ENCODE measurements at places on chromosomes 1 and 21. TPM values are rescaled to one million over a fixed set of nuclear protein-coding genes. Genes with fewer than 3 reads are reported as not detected.

The OR2L3 gene
- not detected for total RNA-seq

The SMIM34 gene
- total RNA-seq = not detected

The GBP6 gene
- 0.18 TPM for total RNA-seq

DNA sequence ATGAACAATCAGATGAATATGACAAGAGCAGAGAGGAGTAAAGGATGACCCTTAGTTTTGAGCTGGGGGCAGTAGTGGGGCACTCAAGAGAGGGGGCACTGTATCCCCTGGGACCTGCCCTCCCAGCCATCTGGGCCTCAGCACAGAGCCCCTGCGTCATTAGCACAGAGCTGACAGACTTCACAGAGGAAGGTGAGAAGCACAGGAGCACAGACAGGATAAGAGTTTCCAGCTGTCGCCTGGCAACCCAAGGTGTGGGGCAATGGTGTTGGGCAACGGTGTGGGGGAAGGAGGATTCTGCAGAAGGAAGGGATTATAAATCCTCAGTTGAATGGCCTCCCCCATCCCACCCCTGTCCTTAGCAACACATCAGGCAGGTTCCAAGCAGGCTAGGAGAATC is 30.2 kb downstream of the RAB3B start:
- DNase-seq = no peak

All from SK-MEL-5 (cell line).